GM12891 (cell line): ENCODE measurements at places on chromosomes 13 and 19.

DNA sequence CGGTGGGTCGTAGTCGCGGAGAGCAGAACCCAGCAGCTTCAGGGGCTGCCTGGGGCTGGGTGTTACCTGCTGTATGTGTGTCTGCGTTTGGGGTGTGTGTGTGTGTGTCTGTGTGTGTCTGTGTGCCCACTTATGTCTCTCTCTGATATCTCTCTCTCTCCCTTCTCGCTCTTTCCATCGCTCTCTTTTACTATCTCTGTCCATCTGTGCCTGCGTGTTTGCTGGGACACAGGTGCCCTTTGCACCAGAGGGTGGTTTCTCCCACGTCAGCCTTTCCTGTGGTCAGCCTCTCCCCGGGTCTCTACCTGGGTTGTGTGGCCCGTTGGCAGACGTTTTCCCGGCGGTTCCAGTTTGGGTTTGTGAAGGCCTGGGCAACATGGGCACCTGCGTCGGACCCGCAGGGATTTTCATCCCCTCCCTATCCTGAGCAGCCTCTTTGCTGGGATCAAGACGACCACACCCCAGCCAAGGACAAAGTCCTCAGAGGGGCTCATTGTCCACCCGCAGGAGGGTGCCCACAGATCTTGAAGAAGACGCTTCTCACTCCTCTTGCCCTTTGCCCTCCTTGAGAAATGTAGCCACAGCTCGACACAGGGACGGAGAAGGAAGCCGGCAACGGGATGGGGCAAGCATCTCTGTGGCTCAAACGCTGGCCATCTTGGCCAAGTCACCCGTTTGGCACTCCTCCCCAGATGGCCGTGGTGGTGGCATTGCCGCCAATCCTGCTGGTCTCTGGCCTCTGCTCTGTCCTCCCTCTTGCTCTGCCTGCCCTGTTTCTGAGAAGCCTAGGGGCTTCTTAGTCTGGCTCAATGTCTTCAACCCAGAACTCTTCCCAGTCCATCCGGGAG, 43.3 kb downstream of the ZNF146 start:
- no peak for DNase-seq

DNA sequence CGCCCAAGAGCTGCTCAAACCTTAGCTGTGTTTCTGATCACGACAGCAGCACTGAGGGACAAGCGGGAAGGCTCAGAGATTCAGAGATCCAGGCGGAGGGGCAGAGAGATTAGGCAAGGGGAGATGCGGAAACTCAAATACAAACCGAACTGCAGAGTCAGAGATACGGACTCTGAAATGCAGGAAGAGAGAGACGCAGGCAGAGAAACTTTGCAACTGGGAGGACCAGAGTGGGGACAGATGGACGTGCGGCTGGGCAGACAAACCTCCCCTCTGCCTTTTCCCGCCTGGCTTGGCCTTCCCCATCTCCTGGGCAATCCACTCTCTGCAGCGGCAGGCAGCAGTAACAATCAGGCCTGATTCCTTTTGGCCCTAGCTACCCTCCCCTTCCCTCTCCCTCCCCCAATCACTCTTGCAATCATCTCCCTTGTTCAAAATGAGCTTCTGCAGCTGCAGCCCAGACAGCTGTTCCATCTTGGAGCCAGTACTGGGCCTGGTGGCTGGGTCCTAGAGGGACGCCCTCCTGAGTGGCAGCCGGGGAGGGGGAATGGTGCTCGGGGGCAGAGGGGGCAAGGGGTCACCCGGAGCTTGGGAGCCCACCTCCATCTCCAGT, 29.7 kb downstream of the OLFM2 start:
- no peak for DNase-seq

GRCh38 chr19:48624067-48624594, 4.8 kb downstream of the SPHK2 start:
- DNase-seq = peak; percentile 98

DNA sequence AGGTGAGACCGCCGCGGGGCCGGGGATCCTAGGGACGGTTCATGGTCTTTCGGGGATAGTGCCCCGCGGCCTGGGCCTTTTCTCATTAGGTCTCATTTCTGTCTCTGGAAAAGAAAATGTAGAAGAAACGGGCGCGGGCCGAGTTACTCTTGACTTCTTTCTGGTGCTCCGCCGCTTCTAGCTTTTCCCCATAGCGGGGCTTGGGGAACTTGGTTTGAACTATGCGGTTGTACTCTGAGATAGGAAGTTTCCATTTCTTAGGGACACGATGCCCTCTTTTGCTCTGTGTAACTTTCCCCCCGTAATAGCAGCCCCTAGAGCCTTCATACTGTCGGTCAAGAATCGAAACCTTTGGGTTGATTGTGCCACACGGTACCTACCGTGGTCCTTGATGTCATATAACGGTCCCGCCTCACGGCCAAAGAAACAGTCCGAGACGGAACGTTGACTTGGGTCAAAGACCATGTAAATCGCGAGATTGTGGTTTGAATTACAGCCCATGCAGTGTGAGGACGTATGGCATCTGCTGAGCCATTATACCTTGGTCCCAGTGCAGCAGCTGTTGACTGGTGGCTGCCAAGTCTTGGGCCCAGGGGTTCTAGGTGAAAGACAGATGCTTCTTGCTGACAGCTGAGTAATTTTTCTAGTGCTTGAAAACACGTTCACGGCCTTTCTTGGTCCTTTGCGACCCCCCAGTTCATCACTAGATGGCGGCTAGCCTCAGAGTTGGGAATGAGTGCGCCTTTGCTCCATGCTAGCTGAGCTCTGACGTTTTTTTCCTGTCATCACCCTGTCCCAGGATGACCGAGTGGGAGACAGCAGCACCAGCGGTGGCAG, 487 bp downstream of the RPS5 start:
- DNase-seq = no peak

- DNase-seq = no peak
Observed at GRCh38 chr13:59166174-59166573, 997.6 kb downstream of the DIAPH3 start.

DNA sequence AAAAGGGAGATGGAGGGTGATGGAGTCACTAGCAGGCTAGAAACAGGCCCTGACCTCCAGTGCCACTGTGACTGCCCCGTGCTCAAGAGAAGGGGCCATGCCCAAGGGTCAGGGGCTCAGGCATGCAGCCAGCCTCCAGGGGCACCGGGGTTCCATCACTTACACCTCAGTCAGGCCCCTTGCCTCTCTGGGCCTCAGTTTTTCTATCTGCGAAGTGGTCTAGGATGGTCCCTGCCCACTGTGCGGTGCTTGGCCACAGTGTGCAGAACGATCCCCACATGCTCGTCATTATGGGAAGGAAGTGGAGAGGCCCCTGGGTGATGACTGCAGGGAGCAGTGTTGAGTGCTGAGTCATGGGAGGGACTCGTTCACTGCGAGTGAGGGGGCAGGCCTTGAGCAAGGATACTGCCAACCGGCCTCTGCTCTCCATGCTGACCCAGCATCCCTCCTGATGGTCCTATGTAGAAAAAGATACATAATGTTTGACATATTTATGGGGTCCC, 23.1 kb downstream of the TMED1 start:
- DNase-seq = no peak

DNA sequence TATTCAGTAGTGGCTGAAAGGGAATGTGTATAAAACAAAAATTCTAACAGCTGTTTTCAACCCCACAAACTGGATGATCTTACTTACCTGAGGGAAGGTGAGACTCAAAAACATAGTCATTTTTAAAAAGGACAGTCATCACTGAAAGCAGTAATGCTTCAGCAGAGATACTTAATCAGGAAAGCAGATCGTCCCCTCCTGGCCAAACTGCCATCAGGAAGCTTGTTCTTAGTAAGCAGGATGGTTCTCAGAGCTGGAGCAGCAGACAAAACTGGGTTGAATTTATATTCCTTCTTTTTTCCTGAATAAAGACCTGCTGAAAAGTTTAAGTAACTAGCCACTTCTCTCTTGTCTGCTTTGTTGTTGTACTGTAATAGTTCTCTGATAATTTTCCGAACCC, 1156.5 kb downstream of the OLFM4 start:
- DNase-seq = no peak

DNA sequence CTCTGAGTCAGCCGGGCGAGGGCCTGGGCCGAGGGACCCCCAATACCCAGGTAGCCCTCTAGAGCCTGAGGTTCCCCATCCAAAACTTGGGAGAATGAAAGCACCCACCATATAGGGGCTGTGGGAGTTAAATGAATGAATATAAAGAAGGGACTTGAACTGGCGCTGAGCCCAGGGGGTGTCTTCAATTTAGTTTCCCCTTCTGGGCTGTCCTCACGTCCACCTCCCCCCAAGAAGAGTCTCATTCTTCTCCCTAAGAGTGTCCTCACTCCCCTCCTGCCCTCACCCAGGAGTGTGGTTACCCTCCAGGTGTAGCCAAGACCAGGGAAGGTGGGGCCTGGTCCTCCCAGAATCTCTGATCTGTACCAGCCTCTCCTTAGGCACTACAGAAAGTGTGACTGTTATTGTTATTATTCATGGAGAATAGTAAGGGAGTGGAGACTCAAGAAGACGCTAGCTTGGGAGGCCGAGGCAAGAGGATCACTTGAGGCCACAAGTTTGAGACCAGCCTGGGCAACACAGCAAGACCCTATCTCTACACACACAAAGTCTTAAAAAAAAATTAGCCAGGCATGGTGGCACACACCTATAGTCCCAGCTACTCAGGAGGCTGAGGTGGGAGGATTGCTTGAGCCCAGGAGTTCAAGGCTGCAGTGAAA, 2.7 kb downstream of the CD79A start:
- DNase-seq = no peak

DNA sequence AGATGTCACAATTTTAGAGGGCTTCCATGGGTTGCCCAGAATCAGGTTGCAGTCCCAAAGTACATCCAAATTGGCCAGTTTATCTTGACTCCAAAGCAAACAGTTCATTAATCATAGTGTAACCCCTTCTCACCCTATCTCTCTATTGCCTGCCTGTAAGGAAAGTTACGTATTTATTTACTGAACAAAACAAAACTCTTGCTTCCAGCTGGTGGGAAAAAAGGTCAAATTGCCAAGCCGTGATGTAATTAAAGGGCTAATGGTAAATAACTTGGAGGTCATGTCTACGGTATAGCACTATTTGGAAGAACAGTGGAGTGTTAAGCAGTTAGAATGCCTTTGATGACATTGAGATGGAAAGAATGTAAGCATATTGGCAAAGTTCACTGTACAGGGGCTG, 214.0 kb downstream of the DLEU7 start:
- DNase-seq = no peak

- no peak for DNase-seq
Observed at GRCh38 chr19:31304831-31305312, 44.4 kb downstream of the TSHZ3 start.
